Activated T-helper 1 cell treated with Interleukin-2 at 50 U/mL for 16 hours (primary cell): ENCODE measurements at places on chromosomes 12 and 14.

- DNase-seq = no peak
Measured at GRCh38 chr12:38898001-38898684, 7.2 kb downstream of the CPNE8 start.

GRCh38 chr12:94222351-94223084 is 74.1 kb downstream of the PLXNC1 start:
- DNase-seq = no peak

GRCh38 chr14:95095996-95096395 is 61.3 kb downstream of the DICER1 start:
- DNase-seq = no peak

GRCh38 chr14:94161981-94162380 is 12.1 kb upstream of the PPP4R4 start:
- no peak for DNase-seq

GRCh38 chr12:16198884-16199283 is 78.6 kb downstream of the SLC15A5 start:
- DNase-seq = no peak

DNA sequence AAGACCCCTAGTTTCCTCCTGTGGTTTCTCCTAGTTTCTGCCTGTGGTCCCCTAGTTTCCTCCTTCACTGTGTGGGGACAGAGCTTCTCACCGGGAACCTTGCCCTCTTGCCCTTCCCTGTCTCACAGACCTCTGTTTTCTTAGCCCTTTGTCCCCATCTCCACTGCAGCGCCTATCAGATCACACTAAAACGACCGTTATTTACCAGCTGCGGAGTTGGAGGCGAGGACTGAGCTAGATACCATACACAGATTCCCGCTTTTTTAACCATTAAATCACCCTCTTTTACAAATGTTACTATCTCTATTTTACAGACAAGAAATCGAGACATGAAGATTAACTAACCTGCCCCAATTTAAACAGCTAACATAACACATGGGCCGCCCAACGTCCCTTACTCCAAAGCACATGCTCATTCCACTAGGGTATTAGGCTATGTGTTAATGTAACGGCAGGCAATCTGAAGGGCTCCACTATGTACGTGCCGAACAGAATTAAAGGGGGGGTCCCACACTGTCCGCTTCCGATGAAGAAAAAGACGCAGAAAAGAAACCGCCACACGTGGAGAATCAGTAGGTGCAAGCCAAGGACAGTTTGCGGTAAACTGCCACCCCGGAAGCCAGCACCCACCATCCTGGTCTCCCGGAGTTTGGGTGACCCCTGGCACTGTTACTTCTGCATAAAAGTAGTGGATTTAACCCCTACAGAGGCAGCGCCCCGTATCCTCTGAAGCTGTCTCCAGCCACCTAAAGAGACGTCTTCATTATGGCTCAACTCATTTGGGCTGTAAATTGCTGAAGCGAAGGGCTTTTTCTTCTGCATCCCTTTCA is 1.9 kb upstream of the FKBP4 start:
- no peak for DNase-seq

GRCh38 chr12:51270951-51271518 is 820 bp upstream of the SMAGP start:
- no peak for DNase-seq
